Nucleus accumbens (tissue), 56 donors: ENCODE measurements at places on chromosomes 1 and 21.

GRCh38 chr1:213852107-213852506 is 135.7 kb upstream of the PROX1 start:
- no peak for DNase-seq

GRCh38 chr1:153742411-153743142 is 14.7 kb downstream of the INTS3 start:
- no peak for DNase-seq

DNA sequence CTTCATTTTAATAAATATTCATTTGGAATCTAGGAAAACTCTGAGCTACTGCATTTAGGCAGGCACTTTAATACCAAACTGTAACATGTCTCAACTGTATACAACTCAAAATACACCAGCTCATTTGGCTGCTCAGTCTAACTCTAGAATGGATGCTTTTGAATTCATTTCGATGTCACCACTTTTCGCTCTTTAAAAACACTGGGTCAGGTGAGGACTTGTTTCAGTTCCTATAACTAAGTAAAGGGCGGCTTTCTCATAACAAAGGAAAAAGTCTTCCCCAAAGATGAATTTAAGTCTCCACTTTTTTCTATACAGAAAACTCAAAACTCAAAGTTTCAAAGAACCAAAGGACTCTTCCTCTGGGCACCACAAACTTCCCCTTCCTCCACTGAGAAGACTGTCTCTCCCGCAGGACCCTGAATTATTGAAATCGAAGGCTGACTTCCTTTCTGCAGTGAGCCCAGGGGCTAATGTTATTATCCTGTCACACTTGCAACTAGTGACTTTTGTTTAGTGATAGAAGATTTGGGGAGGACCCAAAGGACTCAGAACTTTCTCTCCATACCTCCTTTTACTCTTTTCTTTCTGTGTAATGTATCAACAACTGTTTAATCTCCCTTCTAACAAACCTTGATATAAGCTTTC is 9.7 kb upstream of the DHX9 start:
- DNase-seq: no peak

DNA sequence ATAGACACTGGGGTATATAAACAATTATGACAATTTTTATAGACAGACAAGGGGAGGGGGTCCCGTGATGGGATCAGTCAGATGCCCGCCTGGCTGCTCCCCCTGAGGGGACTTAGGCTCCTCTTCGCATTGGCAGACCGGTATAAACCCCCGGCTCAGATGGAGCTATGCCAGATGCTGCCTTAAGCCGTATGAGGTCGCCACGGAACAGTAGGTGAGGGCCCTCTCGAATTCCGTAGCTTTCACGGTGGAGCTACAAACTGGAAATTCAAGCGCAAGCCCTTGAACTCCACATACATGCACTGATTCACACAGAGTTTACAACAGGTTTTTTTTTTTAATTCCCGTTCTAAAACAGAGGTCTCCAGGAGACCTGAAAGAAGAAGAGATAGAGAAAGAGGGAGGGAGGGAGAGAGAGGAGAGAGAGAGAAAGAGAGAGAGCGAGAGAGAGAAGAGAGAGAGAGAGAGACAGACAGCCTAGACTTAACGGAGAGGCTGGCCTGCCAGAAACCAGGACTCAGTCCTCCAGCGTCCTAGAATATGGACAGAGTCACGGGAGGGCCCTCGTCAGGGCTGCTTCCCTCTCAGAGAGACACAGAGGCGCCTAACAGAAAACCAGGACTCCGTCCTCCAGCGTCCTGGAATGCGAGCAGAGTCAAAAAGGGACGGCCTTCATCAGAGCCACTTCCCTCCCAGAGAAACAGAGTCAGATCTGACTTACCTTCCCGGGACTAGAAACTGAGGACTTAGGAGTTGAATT is 24.4 kb upstream of the TMEM54 start:
- no peak for DNase-seq

DNA sequence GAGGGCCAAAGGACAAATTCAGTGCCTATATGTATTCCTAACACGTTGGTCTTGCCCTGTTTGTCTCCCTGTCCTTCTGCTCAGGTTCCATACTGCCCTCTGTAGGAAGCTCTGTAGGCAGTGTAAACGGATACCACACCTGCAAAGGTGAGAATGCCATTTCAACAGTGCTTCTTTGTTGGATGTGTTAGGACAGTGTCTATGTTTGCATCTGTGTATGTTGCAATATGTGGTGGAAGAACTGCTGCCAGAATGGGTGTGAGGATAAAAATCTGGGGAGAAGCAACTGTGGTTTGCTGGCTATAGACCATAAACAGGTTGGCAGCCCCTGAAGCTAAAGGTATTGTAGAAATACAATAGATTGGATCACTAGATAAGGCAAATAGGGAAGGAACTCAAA is 113.1 kb upstream of the BMP8A start:
- no peak for DNase-seq

- DNase-seq: no peak
These were observed 28.8 kb upstream of the CD84 start for GRCh38 chr1:160608057-160608456.

GRCh38 chr1:51410568-51411460 is 80.5 kb upstream of the TTC39A start:
- DNase-seq: no peak

GRCh38 chr1:198811449-198811848 is 172.6 kb downstream of the PTPRC start:
- no peak for DNase-seq

- no peak for DNase-seq
These were observed 42.8 kb downstream of the TYW3 start for GRCh38 chr1:74775735-74776134.

DNA sequence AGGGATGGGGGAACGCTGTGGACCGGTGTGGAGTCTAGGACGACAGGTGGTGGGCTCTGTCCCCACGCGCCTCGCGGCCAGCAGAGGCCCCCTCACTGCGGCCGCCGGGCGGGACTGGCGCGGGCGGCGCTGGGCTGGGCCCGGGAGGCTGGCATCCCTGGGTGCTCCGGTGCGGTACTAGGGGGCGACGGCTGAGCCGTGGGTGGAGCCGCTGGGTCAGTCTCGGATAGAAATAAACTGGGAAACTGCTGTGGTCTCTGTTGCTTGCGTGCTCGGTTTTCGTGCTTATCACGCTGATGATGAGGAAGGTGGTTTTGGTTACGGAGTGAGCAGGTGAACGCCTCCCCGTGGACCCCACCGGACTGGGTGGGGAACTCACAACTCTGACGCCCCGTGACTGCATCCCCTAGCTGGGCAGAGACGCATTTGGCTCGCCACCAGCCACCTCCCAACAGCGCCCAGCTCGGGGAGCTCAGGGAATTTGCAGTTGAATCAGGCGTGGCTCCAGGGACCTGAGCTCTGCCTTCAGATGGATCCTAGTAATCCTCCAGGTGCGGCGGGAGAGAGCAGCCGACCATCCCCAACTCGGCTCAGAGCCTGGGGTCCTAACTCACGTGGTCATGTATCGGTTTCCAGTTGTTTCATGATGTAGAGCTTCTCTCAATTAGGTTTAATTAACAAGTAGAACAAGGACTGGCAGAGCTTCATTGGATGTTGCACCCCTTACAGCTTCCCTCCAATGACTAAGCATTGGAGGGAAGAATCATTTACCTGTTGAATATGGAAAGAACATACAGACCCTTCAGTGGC is 32.1 kb downstream of the HSD17B7 start:
- no peak for DNase-seq

DNA sequence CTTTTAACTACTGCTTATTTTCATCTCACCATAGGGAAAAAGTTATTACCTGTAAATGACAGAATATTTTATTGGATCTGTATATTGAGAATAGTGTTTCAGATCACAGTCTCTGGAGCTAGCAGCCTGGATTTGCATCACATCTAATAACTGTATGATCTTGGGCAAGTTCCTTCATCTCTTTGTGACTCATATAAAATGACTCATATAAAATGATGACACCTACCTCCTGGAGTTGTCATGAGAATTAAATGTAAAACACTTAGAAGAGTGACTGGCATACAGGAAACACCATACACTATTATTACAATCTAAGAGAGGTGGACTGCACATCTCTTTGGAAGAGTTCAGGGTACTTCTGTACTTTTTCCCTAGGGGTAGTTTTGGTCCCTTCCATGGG is 421.3 kb downstream of the NEGR1 start:
- DNase-seq: no peak

GRCh38 chr1:223242382-223242955 is 99.4 kb upstream of the TLR5 start:
- no peak for DNase-seq

DNA sequence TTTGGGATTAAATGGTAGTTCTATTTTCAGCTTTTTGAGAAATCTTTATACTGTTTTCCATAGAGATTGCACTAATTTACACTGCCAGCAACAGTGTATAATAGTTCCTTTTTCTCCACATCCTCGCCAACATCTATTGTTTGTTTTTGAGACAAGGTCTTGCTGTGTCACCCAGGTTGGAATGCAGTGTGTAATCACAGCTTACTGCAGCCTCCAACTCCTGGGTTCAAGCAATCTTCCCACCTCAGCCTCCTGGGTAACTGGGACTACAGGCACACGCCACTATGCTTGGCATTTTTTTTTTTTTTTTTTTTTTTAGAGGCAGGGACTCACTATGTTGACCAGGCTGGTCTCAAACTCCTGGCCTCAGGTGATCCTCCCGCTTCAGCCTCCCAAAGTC is 164.5 kb upstream of the CXADR start:
- no peak for DNase-seq

- DNase-seq: no peak
These were observed 184.8 kb upstream of the VAMP3 start for GRCh38 chr1:7586031-7586941.

DNA sequence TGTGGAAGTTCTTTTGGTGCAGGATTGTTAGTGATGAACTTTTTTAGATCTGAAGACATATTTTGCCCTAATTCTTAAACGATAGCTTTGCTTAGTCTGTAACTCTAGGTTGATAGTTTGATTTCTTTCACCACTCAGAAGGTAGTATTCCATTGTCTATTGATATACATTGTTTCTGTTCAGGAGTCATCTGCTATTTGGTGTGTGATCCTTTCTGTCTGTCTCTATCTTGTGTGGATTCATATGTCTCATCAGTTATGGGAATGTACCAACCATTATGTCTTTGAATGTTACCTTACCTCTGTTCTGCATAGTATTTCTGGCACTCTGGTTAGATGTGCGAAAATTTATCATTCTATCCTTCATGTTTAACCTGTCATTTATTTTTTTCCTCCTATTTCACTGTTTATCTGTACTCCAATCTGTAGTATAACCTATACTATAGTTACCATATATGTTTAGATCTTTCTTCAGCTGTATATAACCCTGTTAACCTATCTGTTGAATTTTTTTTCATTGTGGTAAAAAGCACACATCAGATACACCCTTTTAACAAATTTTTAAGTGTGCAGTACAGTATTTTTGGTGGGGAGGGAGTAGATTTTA is 5.7 kb downstream of the MARK1 start:
- DNase-seq: no peak

GRCh38 chr1:179425186-179425585 is 59.4 kb downstream of the AXDND1 start:
- DNase-seq: no peak

DNA sequence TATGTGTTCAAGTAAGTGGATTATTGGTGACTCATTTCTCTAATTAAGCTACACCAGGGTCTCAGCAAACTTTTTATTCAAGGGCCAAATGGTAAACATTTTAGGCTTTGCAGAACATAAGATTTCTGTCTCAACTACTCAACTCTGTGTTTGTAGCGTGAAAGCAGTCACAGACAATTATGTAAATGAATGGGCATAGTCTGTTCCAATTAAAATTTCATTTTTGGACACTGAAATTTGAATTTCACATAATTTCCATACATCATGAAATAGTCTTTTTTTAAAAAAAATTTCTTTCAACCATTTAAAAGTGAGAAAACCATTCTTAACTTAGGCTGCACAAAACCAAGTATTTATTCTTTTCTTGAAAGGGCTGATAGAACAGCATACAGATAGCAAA is 50.1 kb downstream of the IL23R start:
- DNase-seq: no peak

DNA sequence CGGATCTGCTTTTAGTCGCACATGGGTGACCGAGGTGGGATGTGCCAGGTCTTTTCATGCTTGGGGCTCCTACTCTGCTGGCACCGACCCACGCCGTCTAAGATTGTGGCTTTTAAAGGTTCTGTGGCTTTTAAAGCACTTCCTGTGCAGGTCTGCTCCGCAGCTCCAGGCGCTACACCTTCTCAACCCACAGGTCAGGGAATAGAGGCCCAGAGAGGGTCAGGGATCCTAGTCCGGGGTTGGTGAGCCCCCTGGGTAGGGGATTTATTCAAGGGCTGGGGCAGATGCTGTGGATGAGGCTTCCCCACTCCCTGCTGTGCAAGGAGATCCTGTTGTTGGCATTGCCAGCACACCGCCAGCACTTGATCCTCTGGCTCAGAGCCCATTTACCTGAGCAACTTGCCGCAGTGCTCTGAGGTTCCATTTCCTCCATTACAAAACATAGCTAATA is 212.8 kb upstream of the RAB4A start:
- no peak for DNase-seq

- no peak for DNase-seq
These were observed 201.2 kb downstream of the TOMM20 start for GRCh38 chr1:234927312-234927970.

- DNase-seq: no peak
These were observed 9.6 kb downstream of the TMCO1 start for GRCh38 chr1:165759095-165759494.

DNA sequence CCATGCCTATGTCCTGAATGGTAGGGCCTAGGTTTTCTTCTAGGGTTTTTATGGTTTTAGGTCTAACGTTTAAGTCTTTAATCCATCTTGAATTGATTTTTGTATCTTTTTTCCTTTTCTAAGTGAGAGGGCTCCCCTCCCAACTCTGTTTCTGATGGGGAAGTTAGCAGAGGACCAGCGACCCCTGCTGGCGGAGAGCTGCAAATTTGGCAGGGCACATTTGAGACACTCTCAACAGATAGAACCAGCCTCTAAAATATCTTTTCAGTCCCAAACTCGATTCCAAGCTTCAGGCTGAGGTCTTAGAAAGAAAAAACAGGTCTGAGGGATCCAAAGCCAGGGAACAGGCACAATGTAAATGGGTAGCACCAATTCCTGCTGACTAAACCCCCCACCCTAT is 32.5 kb downstream of the LRRC3 start:
- DNase-seq: no peak

GRCh38 chr1:29798699-29799566 is 562.6 kb downstream of the PTPRU start:
- no peak for DNase-seq

- DNase-seq: no peak
These were observed 115.4 kb downstream of the RIPK4 start for GRCh38 chr21:41651406-41651805.

DNA sequence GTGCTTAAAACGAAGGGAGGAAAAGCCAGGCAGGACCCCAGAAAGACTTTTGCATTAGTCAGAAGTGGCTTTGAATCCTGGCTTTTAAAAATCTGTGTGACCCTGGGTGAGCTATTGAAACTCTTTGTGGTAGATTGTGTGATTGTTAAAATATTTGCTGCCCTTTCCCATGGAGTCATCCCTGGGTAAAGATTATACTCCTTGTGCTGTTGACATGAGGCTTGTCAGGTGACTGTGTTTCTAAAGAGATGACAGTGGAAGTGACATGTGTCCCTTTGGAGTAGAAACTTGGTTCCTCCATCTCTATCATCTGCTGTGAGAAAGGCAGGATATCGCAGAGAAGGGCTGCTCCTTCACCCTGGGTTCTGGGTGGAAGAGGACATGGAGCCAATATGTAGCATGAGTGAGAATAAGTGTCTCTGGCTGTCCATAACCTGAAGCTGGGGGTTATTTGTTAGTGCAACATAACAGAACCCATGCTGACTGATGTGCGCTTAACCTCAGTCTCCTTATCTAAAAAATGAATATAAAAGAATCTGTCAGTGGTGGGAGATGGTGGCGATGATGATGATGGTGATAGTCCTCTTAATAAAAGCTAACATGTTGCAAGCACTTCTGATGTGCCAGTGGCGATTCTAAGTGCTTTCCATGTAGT is 187.6 kb downstream of the RHOU start:
- no peak for DNase-seq
